ENCODE measurements at places on chromosomes 2 and 18.

GRCh38 chr2:143398781-143399180, 269.6 kb downstream of the ARHGAP15 start:
- DNase-seq = no peak

GRCh38 chr18:60406721-60407120, 34.1 kb upstream of the MC4R start:
- DNase-seq = no peak

GRCh38 chr18:78904179-78904531, 75.5 kb upstream of the SALL3 start:
- DNase-seq = no peak

- DNase-seq = no peak
Measured at GRCh38 chr2:223956300-223956699, 963 bp upstream of the MRPL44 start.

- no peak for DNase-seq
Measured at GRCh38 chr2:225937625-225938187, 538.2 kb downstream of the NYAP2 start.

GRCh38 chr2:196515608-196516007, 123.9 kb upstream of the CCDC150 start:
- DNase-seq = no peak

DNA sequence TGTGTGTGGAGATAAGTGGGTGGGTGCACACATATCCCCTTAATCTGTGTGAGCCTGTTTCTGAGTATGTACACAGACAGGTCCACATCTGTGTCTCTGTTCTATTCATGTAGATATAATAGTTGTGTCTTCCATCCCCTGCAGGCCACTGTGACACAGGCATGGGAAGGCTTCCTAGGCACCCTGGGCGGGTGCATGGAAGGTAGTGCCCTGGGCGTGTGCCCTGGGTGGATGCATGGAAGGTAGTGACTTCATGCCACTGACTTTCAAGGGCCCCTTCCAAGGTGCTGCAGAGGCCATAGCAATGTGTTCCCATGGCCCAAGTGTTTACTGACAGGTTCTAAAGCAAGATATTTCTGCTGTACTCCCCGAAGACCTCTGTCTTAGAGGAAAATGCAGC, 462.5 kb upstream of the HS6ST1 start:
- DNase-seq = no peak

GRCh38 chr2:99694331-99694730, 204.5 kb upstream of the REV1 start:
- DNase-seq = no peak

DNA sequence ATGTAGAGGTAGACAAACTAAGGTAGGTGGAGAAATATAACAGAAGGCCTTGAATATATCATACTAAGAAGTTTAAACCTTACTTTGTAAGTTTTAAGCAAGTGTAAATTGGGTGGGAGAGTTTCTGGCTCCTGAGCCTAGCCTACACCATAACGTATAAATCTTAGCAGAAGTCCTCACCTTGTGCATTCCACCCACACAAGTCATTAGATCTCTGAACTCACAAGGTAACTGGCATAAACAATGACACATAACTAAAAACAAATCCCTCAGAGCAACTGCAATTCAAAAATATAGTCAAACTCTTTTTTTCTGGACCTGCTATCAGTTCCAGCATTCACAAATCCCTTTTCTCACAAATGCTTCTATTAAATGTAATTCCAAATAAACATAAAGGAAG, 9.4 kb downstream of the REV1 start:
- DNase-seq = no peak

DNA sequence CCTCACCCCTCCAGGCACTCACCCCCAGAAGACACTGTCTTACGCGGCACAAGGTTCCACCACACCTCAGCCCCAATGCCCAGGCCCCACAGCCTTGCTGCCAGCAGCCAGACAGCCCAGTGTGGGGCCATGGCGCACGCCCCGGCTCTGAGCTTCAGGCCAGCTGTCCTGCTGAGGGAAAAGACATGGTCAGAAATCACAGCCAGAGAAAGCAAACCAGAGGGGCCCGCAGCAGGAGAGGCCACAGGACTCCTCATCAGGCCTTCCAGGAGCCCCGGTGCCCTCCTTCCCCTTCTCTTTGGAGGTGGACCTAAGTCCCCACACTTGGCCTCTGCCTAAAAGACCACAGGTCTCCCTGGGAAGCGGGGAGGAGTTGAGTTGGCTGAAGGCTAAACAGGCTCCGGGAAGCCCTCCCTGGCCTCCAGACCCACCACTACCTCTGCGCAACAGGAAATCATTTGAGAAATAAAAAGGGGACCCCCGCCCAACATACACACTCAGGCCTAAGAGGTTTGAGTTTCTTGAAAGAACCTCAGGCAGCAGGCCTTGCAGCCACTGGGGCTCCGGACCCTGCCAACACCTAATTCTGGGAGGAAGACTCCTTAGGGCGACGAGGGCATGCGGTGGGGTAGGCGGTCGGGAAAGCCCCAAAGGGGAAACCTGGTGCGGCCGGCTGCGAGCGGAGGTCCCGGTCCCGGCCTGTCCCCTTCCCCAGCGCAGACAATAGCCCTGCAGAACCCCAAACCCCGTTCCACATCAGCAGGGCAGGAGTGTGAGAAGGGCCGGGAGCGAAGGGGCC, 1.9 kb downstream of the SEMA4C start:
- DNase-seq = peak; percentile 39

- DNase-seq = no peak
Measured at GRCh38 chr2:216033403-216033802, 20.1 kb upstream of the MREG start.

- DNase-seq = no peak
Measured at GRCh38 chr2:63408530-63408929, 179.7 kb downstream of the WDPCP start.

GRCh38 chr18:60861575-60861974, 471.7 kb upstream of the CDH20 start:
- DNase-seq = no peak

DNA sequence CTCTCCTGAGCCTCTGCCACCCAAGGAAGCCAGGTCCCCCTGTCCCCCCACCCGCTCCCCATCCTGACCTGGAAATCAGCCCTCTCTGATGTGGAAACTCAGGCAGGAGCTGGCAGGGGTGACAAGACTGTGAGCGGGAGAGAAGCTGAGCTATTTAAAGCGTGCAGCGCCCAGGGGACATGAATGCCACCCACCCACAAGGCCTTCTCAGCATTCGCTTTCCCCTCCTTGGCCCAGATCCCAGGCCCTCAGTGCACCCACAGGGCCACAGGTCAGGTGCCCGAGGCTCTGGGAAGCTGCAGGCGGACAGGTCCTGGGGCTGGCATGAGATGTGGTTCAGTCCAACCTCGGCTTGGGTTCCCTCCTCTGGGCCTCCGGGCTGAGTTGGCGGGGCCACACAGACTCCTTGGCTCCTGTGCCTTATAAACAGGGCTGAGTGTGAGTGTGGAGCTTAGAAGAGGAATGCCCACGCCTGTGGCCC, 168.3 kb downstream of the SMAD7 start:
- no peak for DNase-seq

- DNase-seq = no peak
Measured at GRCh38 chr2:760001-760400, 82.8 kb upstream of the TMEM18 start.

GRCh38 chr2:10346929-10347561, 44.3 kb downstream of the HPCAL1 start:
- DNase-seq = no peak

DNA sequence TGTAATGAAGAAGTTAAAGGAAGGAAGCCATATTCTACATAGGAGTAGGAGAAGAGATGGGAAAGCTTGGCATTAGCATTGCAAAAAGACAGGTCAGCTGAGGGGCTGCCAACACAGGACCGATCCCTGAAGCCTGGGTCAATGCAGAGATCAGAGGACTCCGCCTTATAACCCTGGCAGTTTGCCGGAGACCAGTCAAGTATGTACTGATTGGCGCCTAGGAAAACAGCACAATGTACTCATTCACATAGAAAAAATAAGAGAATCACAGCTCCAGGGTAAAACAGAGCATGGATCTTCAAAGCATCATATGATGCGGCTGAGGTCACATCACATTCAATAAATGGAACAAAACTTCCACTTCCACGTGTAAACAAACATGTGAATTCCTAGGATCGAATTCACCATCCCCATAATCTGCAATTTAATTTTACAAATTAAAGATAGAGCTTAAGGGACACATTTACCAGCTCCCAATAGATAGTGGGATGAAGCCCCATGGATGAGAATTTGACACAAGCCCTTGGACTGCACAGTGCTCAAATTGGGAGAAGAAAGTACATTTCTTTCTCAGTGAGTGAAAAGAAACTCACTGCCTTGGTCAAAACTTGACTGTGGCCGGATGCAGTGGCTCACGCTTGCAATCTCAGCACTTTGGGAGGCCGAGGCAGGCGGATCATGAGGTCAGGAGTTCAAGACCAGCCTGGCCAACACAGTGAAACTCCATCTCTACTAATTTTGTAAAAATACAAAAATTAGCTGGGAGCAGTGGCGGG, 135.0 kb upstream of the KLHL14 start:
- DNase-seq = no peak

- no peak for DNase-seq
Measured at GRCh38 chr2:182463760-182464159, 36.9 kb upstream of the PDE1A start.

DNA sequence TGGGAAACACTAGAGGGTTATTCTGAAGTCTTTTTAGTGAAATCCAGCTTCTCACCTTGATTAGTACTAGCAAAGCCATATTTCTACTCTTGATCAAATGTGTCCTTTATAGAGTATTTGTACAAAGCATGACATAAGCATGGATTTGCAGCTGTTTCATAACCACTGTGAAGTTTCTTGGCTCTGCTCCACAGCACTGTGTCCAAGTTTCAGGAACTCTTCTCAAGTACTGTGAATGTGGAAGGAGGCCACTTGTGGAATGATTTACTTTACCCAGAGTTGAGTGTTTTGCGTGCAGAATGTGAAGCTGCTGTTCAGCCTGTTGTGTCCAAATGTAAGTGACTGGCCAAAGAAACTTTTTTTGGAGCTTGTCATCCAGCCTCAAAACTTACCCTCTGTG, 16.2 kb upstream of the MAPRE2 start:
- no peak for DNase-seq

- no peak for DNase-seq
Measured at GRCh38 chr2:88500691-88501090, 48.2 kb upstream of the FOXI3 start.

GRCh38 chr2:233430081-233430480, 75.8 kb downstream of the DGKD start:
- no peak for DNase-seq

DNA sequence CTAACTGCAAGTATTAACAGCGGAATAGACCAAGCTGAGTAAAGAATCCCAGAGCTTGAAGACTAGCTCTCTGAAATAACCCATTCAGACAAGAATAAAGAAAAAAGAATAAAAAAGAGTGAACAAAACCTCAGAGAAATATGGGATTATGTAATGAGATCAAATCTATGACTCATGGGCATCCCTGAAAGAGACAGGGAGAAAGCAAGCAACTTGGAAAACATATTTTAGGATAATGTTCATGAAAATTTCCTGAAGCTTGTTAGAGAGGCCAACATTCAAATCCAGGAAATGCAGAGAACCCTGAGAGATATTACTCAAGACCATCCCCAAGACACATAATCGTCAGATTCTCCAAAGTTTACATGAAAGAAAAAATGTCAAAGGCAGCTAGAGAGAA, 17.3 kb downstream of the PFN4 start:
- DNase-seq = no peak

- no peak for DNase-seq
Measured at GRCh38 chr2:146916914-146917313, 927.9 kb upstream of the ACVR2A start.

- no peak for DNase-seq
Measured at GRCh38 chr2:235588750-235589149, 94.9 kb downstream of the AGAP1 start.

GRCh38 chr18:32437100-32437834, 33.4 kb downstream of the GAREM1 start:
- DNase-seq = no peak

DNA sequence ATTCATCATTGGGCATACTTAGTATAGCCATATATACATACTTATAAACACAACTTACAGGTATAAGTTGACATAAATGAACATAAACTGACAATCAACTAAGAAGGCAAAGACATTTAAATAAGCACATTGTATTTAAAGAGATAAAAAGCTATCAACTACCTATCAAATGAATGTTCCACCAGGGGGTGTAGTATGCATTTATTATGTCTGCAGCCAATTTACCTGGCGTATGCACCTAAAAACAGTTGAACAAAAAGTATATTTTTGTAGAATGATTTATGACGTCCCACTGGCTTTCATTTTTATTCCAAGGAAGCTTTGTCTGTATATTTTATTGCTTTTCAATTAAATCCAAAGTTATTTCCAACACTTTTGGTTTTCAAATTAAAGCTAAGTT, 323.5 kb downstream of the AFF3 start:
- DNase-seq = no peak

DNA sequence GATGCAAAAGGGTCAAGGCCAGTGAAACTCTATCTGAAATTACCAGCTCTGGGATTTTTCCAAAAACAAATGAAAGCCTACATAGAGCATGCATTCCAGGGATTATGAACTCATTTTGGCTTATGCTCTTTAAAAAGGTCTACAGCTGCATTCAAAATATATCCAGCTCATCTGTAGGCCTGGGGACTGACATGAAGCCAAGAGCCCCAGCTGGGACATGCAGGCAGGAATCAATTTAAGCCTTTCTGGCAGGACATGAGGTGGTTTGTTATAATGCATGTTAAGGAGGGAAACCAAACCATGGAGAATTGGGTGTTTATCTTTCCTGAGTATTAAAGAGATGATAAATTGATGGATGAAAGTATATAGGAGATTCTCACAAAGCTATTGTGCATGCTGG, 164.5 kb downstream of the RBM43 start:
- DNase-seq = no peak

DNA sequence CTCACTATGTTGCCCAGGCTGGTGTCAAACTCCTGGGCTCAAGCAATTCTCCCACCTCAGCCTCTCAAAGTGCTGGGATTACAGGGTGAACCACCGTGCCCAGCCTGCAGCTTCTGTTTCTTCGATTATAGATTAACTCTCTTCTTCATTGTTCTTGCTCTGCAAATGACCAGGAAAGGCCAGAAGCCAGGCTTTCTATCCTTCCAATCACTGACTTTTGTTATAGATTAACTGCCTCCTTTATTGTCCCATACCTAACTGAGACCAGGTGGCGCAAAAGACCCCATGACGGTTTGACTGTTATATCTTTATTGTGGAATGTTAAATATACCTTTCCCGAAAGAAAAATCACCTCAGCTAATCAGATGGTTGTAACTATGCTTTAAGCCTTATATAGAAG, 196.9 kb downstream of the MREG start:
- no peak for DNase-seq

DNA sequence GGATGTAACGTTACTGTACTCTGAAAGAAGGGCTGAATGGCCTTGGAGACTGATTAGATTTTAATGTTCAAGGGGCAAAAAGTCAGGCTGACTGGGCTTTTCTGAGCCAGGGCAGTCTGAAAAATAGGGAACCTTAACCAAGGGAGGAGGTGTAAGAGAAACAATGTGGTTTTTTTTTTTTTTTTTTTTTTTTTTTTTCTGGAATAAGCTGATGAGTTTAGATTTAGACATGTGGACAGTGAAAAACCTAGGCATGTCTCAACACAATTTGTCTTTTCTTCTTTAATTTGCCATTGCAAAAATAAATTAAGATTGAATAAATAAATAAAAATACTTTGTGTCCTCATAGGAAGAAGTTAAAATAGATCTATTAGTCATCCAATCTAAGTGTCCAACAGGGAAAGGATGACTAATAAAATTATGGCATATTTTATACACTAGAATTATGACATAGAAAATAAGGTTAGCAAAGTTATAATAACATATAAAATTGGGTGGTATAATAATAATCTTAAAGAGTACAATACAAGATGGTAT, 237.6 kb upstream of the TRIB2 start:
- DNase-seq = no peak

GRCh38 chr2:19349911-19350677, 8.3 kb downstream of the OSR1 start:
- DNase-seq = peak; percentile 57

All from activated naive CD4-positive, alpha-beta T cell treated with Interleukin-2 at 50 U/mL for 16 hours (primary cell).